Esophagus muscularis mucosa (tissue), 4 donors: ENCODE measurements at places on chromosomes 2 and 18. TPM values are rescaled to one million over a fixed set of nuclear protein-coding genes. Genes with fewer than 3 reads are reported as not detected.

Gene CD8A
- 0.83 TPM for total RNA-seq

DNA sequence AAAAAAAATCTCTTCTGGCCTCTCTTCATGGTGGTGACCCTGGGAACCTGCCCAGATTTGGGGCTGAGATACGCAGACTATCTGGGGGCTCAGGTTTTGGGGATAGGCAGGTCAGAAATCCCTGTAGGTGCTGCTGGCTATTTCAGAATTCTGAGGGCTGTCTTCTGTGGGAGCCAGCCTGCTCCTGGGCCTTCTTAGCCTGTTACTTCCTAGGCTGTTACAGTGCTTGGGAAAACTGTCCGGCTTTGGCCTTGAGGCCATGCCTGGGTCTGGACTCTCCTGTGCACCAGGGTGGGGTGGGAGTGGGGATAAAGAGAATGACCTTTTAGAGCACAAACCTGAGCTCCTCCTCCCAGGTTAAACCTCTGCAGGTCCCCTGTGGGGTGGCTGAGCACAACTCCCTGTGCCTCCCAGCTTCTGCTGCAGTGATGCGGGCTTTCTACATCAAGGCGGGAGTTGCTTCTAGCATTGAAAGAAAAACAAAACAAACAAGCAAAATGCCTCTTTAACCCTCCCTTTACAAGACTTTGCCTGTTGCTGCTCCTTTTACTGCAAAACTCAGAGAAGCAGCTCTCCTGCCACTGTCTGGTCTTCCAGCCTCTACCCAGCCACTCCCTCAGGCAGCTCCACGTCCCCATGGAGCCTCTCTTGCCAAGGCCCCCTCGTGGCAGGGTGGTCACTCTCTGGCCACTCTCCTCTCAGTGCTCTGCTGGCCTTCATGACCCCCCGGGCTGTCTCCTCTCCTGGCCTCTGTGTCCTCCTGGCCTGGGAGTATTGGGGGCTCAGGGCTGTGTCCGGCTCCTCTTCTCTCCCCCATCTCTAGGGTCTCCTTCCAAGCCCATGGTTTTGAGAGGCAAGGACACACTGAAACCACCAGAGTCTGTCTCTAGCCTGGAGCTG, 293.0 kb upstream of the HS6ST1 start:
- no peak for DNase-seq
- no peaks in the 10 kb centered on the region for H3K27me3 ChIP-seq
- H3K27ac ChIP-seq = no peak overlapping the region
- no peaks in the 10 kb centered on the region for H3K36me3 ChIP-seq
- no peaks in the 10 kb centered on the region for H3K4me1 ChIP-seq

- no peak overlapping the region for H3K4me3 ChIP-seq
- no peak overlapping the region for H3K27ac ChIP-seq
- DNase-seq = no peak
- H3K27me3 ChIP-seq = no peaks in the 10 kb centered on the region
- H3K36me3 ChIP-seq = no peaks in the 10 kb centered on the region
These were observed 81.5 kb downstream of the NCKAP5 start for GRCh38 chr2:133486771-133487191.

DNA sequence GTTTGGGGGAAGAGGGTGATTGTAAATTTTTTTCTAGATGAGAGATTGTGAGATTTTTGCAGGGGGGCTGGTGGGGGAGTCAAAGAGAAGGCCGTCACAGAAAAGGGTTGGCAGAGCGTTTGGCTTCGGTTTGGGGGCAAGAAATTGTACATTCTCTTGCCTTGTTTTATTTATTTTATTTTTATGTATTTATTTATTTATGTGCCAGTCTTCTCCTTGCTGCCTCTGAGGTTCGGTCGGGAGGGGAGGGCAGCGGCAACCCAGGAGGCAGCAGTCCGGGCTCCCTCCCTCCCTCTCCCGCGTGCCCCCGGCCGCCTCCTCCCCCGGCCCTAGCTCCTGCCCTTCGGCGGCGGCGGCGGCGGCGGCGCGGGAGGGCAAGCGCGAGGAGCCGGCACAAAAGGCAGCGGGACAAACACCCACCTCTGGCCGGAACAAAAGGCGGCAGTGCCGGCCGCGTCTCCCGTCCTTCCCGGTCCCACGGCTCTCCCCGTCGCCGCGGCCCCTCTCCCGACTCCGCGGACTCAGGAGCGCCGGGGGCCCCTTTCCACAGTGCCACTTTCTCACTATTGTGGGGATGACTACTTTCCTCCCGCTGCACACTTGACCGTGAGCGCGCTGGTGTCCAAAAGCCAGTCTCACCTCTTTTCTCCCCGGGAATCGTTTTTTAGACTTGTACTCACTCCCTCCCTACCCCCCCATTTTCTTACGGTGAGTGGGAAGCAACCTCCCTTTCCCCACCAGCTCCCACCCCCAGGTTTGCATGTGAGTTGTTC, 1.2 kb downstream of the BCL11A start:
- peaks cover 30% of the 10 kb centered on the region for H3K27me3 ChIP-seq
- H3K36me3 ChIP-seq = no peaks in the 10 kb centered on the region
- H3K4me1 ChIP-seq = peaks cover 89% of the 10 kb centered on the region
- H3K27ac ChIP-seq = peak overlapping the region; percentile 62
- no peak for DNase-seq
- peak overlapping the region; percentile 71 for H3K4me3 ChIP-seq

Gene RHOB
- 1,532 TPM for total RNA-seq

DNA sequence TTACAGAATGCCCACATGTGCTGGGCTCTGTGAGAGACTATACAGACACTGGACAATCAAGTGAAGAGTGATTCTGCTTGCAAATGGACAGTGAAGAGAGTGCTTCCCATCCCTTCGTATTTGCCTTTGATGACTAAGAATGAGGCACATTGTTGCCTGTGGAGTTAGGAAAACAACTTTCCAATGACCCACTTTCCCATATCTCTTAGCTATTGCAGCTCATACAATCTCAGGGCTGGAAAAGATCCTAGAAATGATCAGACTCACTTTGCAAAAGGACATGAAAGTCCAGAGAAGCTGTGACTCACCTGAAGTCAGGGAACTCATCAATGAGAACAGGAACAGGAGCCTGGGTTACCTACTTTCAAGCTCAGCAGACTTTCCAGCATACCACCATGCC, 440.5 kb upstream of the TCF4 start:
- no peak overlapping the region for H3K4me3 ChIP-seq
- H3K36me3 ChIP-seq = no peaks in the 10 kb centered on the region
- H3K4me1 ChIP-seq = no peaks in the 10 kb centered on the region
- no peaks in the 10 kb centered on the region for H3K27me3 ChIP-seq
- no peak overlapping the region for H3K27ac ChIP-seq

GRCh38 chr2:74142340-74142739, 5.4 kb downstream of the BOLA3 start:
- H3K4me3 ChIP-seq = no peak overlapping the region
- peak; percentile 47 for DNase-seq
- H3K4me1 ChIP-seq = peaks cover 11% of the 10 kb centered on the region

DNA sequence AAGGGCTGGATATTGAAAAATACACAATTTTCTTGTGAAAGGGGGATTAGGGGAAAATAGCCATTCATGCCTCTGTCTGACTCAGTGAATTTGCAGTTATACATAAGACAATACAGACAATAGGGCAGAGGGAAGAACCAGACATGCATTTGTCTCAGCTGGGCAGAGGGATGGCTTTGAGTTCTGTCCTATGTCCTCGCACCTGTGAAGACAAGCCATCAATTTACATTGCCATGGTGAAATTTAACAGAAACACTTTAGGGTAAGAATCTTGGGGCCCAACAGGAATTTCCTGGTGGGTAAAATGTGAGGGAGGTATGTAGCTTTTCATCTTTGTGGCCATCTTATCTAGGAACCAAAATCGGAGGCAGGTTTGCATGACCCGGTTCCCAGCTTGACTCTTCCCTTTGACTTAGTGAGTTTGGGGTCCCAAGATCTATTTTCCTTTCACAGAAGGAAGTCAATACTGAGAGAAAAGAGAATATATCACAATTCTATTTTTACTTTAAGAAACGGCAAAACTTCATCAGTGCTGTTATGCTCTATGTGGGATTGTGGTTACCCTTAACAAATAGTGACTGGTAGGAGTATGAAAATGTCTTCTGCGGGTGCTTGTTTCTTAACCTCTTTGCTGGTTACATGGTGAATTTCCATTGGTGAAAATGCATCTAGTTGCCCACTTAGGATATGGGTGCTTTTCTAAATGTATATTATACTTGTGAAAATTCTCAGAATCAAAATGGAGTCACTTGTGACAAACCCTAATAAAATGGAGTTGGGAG, 221.8 kb downstream of the SPP2 start:
- no peak overlapping the region for H3K4me3 ChIP-seq
- DNase-seq = no peak
- H3K27ac ChIP-seq = no peak overlapping the region
- H3K27me3 ChIP-seq = no peaks in the 10 kb centered on the region
- H3K4me1 ChIP-seq = no peaks in the 10 kb centered on the region

DNA sequence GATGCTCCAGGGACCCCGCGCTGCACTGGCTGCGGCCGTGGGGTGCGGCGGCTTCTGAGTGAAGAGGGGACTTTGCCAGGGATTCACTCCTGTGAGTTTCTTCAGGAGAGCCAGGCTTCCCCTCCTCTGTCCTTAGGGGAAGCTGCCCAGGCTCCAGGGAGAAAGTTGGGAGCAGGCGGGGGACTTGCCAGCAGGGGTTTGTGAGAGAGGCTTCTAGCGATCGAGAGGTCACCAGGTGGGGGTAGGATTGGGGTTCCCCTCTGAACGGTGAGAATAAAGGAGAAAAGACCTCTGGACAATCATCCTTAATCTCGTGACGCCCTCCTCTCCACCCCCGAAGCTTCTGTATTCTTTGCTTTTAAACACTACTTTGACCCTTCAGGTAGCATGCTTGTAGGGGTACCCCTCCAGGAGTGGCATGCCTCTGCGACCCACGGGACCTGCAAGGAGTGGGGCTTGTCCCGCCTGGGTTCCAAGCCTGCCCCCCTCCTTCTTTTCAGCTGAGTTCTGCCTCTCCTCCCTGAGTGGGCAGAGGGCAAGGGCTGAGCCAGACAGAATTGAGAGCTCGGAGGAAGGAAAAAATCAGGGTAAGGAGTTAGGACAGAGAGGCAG, 601 bp downstream of the PROKR1 start:
- H3K4me1 ChIP-seq = peaks cover 18% of the 10 kb centered on the region
- H3K4me3 ChIP-seq = peak overlapping the region; percentile 66
- DNase-seq = no peak
- H3K27me3 ChIP-seq = peaks cover 14% of the 10 kb centered on the region
- no peak overlapping the region for H3K27ac ChIP-seq

Gene GATA6
- total RNA-seq = 15.6 TPM

Gene FBXO11
- total RNA-seq = 37.3 TPM

Gene RUFY4
- 0.11 TPM for total RNA-seq

Gene ATIC
- total RNA-seq = 29.3 TPM

Gene PROM2
- 1.4 TPM for total RNA-seq
